A549 (cell line): ENCODE measurements at places on chromosomes 6 and 20.
A peak's percentile ranks its signal among the peaks of the same experiment; 100 is the strongest.

DNA sequence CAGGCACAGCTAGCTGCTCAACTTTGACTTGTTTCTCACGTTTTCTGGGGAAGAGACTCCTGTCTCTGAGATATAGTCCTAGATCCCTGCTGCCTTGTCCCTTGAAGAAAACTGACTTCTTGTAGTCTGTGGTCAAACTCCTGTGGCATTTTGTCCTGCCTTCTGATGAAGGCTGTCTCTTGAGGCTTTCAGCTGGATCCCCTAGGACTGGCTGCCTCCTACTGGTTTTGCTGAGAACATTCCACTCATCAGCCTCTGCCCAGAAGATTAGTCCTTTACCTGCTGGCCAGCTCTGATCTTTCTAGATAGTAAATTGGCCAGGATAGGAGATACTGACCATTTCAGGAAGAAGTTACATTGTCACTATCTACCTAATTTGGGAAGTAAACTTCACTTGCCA, 71.9 kb upstream of the CNR1 start:
- DNase-seq = no peak

DNA sequence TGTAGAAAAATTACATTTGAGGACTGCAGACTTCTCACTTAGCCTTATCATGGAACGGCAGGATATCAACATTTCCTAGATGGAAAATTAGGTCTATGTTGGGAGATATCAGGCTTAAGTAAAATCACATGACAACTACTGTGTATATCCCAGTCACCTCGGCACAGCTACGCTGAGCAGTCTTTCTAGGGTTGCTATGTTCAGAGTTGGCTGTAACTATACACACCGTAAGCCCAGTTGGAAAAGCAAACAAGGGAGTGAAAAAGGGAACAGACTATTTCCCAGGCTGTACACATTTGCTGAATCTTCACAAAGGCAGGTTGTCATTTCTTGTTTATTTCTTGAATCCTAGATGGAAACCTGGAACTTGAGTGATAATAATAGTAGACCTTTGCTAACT, 80.7 kb upstream of the PTPRK start:
- no peak for DNase-seq

DNA sequence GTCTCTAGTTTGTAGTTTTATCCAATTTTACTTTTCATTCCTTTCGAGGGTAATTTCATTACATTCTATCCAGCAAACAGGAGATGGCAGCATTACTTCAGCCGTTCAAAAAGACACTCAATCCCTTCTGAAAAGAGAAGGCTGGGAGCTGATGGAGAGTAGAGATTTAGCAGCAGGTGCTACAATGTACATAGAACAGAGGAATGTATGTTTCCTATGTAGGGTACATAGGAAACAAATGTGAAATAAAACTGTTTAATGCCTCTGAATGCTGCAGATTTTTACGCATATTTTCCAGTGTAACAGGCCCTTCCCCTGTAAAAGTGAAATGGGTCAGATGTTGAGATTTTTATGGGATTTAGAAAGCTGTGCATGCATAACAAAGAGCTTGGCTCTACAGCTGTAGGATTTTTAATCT, 16.0 kb downstream of the RPS12 start:
- peak; percentile 35 for DNase-seq

- DNase-seq = no peak
Measured at GRCh38 chr6:42339991-42340401, 111.7 kb downstream of the TRERF1 start.

- no peak for DNase-seq
Measured at GRCh38 chr6:169223006-169223405, 30.6 kb downstream of the THBS2 start.

- no peak for DNase-seq
Measured at GRCh38 chr6:168013250-168013915, 15.9 kb downstream of the KIF25 start.

DNA sequence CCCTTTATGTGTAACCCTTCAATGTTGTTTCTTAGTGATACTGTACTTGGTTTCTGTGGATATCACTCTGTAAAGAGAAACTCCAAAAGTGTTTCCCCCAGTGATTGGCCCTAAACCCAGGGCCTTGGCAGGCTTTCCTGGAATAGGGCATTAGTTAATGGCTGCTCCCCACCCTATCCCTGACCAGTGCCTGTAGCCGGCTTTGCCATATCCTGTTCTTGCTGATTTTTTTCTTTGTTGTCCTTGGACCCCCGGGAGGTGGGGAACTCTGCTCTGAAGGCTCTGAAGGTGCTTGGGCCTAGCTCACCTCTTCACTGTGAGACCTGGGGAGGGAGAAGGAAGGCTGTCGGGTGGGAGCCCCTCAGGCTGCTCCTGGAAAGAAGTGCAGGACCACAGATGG, 120.1 kb downstream of the TCP11 start:
- no peak for DNase-seq

GRCh38 chr20:34952671-34953070, 2.9 kb downstream of the GSS start:
- no peak for DNase-seq

- DNase-seq = no peak
Measured at GRCh38 chr20:63567386-63568169, 6.5 kb downstream of the HELZ2 start.

DNA sequence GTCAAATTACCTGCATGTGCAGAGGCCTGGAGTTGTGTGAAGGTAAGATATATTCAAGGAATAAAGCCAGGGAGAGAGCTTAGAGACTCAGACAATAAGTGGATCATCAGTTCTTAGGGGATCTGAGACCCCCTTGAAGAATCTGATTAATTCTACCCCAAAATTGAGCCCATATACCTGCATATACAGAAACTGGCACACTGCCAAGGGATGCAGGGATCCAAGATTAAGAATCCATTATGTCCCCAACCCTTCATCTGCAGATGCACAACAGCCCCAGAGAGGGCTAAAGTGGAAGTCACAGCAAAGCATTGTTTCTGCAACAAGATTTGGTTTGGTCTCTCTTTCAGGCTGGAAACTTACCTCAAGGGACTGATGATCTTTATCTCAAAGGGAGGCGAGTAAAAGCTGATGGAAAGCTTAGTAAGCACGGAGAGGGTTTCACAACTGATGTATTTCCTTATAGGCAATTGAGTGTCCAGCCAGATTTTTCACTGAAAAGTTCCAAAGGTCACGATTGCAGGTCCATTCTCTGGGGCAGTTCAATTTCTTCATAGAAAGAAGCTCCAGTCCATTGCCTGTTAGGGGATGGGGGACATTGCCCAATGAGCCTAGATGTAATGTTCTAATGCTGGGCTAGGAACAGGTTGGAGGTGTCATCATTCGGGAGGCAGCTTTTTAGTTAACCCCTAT, 20.9 kb upstream of the STK35 start:
- DNase-seq = no peak

GRCh38 chr6:26536571-26537159, 1.5 kb upstream of the HMGN4 start:
- no peak for DNase-seq

- DNase-seq = no peak
Measured at GRCh38 chr6:34601706-34602105, 45.6 kb upstream of the SPDEF start.

DNA sequence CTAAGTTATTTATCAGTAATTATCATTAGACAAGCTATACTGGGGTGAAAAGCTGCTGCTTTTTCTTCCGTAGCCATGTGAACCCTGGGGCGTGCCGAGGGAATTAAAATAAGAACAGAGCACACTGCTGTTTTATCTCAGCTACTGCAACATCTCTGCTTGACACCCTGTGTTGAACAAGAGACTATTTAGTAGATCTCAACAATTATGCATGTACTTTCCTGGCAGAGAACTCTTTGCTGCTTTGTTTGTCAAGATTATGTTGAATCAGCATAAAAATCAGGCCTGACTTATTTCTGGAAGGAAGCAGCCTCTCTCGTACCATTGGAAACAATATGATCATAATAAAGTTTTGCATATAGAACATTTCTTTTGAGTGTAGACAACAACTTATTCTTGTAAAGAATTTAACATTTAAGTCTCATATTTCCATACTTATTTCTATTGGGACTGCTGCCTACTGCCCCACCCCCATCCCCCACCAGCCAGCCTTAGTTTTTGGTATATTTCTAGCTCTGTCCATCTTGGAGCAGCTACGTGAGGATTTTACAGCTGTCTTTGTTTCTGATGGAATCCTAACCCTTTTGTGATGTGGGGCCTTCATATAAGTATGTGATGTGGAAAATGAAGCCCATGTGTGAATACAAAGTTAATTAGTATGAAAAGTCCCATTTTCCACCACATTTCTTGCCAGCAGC, 1011.4 kb downstream of the KIF16B start:
- DNase-seq = no peak

- DNase-seq = no peak
Measured at GRCh38 chr6:73341335-73341734, 12.7 kb downstream of the DPPA5 start.

- DNase-seq = no peak
Measured at GRCh38 chr6:25670208-25670607, 18.2 kb downstream of the SCGN start.

DNA sequence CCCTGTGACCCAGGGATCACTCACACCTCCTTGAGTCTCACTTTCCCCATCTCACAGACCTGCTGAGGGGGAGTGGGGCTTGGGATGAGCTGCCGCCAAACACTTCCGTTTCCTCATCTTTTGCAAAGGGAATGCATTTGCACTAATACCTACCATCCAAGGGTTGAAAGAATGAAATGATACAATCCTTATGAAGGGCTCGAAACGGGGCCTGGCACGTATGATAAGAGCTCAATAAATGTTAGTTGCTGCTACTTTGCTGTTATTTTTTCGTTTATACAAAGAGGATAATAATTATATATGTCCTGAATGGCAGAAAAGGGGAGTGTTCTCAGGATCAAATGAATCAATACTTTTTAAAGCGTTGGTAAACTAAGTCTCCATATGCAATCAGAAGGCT, 6.1 kb upstream of the TFAP2D start:
- DNase-seq = no peak

DNA sequence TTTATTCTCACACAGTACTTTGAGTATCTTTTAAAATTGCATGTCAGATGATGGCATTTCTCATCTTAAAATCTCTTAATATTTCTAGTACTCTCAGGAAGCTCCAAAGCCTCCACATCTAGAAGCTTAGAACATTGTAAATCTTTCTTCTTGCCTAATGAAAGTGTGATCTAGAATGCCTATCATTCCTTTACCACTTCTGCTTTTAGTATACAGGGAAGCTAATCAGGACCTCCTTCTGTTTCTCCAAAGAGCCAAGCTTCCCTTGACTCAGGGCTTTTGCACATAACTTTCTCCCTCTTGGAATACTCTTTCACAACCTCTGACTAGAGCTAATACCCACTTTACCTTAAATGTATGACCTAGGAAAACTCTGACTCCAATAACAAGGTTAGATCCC, 7.5 kb upstream of the ELOVL4 start:
- no peak for DNase-seq

DNA sequence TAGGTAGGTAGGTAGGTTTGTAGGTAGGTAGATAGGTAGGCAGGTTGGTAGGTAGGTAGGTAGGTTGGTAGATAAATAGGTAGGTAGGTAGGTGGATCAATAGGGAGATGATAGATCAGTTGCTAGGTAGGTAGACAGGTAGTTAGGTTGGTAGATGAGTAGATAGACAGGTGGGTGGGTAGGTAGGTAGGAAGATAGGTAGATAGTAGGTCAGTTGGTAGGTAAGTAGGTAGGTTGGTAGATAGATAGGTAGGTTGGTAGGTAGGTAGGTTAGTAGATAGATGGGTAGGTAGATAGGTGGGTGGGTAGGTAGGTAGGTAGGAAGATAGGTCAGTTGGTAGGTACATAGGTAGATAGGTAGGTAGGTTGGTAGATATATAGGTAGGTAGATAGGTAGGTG, 72.0 kb upstream of the PDE10A start:
- no peak for DNase-seq

DNA sequence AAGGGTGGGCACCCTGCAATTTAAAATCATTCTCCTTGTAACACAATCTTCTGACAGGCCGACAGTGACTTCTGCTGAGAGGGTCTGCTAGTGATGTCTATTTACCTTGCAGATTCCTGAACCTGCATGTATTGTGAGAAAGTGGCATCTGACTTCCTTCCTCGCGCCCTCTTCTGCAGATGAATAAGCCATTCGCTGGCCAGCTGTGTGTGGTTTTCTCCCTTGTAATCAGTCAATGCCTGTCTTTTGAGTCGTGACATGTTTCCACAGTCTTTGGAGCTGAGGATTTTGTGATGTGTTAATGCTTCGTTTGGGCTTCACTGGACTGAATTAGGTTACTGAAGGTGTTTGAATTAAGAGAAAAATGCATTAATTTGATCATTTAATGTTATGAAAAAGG, 125.3 kb downstream of the GRM1 start:
- no peak for DNase-seq

DNA sequence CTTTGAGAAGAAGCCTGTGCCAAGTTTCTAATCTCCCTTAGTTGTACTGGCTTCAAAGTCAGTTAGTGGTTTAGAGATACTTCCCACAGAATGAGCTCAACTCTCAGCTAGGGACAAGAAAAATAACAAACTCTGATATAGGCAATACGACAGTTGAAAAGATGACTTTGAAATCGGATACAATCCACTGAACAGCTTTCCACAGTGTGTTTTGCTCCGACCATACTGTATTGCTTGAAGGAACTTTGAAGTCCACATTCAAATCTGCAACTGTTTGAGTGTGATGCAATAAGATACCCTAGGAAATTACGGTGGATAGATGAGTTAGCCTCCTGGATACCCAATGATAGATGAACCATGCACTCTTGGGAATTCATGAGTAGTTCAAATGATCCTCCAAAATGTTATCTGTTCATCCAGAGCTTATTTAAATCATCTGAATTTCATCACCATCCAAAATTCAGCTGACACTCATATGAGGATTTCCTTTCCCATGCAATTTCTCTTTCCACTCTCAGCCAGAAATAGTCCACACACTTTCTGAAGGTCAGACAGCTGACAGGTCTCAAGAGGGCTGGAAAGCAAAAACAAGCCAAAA, 443.8 kb downstream of the HAO1 start:
- no peak for DNase-seq

DNA sequence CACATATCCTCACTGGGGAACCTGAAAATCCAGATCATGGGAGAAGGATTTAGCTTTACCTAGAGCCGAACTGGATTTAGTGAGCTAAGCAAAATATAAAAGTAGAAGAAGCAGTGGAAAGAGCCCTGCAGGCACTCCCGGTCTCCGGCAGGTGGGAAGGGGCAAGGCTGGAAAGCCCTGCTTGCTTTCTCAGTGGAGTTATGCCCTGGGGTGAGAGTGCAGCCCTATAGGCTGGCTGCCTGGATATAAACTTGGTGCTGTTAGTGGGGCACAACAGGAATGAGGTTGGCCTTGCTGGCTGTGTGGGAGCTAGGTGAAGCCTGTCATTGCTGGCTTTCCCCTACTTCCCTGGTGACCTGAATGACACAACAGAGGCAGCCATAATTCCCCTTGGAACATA, 122.0 kb downstream of the CDK19 start:
- no peak for DNase-seq

GRCh38 chr20:50877232-50877743, 53.9 kb downstream of the ADNP start:
- DNase-seq = no peak

- DNase-seq = no peak
Measured at GRCh38 chr6:6783721-6784120, 195.2 kb downstream of the LY86 start.

DNA sequence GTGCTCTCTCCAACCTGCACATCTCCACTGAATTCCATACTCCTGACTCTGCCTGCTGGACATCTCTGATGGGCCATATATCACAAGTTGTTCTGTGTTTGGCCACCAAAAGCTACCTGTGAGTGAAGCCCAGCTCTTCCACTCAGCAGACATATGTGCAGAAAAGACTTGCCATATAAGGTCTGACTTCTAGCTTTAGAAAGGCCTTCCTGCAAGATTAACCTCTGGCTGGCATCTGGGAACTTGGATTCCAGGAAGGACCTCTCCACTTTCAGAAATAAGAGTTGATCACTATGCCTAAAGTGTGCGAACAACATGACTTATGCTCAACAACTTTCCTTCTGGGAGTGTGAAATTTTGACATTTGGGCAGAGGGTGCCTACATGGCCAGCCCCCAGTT, 113.7 kb downstream of the TNFAIP3 start:
- no peak for DNase-seq
